ENCODE measurements at places on chromosomes 3 and 15. TPM values are rescaled to one million over a fixed set of nuclear protein-coding genes. Genes with fewer than 3 reads are reported as not detected.

DNA sequence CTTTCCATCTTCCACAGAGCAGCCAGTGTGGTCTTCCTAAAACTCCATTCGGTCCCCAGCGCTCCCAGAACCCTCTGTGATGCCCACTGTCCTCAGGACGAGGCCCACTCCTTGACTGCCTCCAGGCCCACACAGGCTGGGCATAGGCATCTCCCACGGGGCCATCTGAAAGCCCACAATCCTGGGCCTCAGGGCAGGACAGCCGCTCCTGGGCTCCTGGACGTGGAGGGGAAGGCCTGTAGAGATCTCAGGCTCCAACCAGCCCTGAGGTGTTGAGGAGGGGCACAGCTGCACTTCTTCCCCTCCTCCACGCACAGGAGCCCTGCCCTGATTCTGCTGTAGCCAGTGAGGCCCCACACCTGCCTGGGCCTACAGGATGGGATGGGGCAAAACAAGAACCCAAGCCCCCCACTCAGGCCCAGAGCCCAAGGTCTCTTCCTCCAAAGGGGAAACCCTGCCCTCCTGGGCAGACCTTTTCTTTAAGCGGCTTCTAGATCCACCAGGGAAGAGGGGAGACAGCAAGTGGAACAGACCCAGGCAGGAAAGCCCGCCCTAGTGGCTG lies 25.9 kb downstream of the SHISA5 start:
- H3K4me1 ChIP-seq, result peaks cover 7% of the 10 kb centered on the region
- H3K27me3 ChIP-seq, result no peaks in the 10 kb centered on the region
- DNase-seq, result no peak
- H3K27ac ChIP-seq, result no peak overlapping the region

DNA sequence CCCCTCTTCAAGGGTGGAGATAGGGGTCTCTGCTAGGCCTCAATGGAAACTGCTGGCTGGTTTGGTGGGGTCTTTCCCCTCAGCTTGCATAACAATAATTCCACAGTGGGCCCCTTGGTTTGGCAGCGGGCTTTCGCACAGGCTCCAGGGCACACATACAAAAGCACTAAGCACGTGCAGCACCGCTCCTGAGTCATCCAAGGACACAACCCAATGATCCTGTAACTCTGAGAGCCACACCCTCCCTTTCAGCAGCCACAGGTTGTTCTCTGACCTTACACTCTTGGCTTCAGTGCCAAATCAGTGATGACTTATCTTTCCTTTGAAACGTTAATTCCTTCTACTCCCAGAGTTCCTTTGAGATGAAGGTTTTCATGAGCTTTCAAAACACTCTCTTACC lies 41.7 kb downstream of the DAPK2 start:
- DNase-seq, result no peak
- no peak overlapping the region for H3K27ac ChIP-seq

DNA sequence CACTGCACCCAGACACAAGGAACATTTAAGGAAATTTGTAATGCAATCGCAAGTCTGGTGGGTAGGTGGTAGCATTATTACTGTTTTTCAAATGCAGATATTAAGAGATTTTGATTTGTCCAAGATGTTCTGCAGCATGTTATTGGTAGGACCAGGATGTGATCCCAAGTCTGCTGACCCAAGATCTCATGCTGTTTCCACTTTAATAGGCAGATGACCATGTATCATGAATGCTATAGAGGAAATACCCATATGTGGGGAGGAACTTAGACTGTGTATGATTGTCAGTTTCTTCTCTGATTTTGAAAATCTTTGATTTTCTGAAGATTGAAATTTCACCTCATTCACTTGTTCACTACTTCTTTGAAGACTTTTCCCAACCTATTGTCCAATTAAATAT lies 28.7 kb downstream of the ATP6V1A start:
- H3K36me3 ChIP-seq, result no peaks in the 10 kb centered on the region
- no peak for DNase-seq
- H3K4me1 ChIP-seq, result no peaks in the 10 kb centered on the region
- no peaks in the 10 kb centered on the region for H3K27me3 ChIP-seq
- no peak overlapping the region for H3K4me3 ChIP-seq

DNA sequence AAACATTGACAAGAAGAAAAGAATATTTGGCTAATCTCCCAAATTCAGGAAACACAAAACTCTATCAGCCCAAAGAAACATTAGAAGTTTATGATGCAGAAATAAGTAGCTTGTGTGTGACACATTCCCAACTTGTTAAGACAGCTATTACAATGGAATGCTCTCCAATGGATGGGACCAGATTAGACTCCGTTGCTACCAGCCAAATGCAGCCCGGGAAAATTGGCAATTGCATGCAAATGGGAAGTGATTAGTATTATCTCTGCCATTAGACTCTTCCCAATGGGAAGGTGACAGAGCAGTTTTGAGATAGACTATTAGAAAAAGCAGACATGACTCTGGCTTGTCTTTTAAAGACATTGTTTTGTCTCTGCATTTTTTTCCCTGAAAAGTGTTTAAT lies 37.4 kb upstream of the KCNMB2 start:
- no peak for DNase-seq
- no peak overlapping the region for H3K27ac ChIP-seq
- no peaks in the 10 kb centered on the region for H3K4me1 ChIP-seq
- H3K4me3 ChIP-seq, result no peak overlapping the region
- H3K27me3 ChIP-seq, result no peaks in the 10 kb centered on the region

DNA sequence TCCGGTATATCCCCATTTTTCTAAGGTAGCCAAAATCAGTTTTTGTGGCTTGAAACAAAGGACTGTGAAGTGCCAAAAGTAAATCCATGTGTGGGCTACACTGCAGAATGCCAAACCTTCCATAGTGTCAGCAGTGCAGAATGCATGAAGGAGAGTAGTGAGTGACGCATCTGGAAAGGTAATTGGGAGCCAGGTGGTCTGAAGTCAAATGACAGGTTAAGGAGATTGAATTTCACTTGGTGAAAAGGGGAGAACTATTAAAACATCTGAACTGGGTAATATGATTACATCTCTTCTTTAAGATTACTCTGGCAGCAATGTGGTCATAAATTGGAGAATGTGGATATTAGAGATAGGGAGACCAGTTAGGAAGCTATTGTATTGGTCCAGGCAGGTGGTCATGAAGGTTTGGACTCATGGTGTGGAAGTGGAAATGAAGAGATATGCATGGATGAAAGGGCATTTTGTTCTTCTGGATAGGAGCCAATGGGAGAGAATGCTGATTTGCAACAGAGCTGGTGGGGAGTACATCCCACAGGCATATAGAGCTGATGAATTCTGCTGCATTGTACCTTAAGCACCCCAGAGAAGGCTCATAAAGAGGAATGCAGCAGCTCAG lies 118.2 kb downstream of the ECT2 start:
- no peak for DNase-seq
- peaks cover 6% of the 10 kb centered on the region for H3K4me1 ChIP-seq
- no peaks in the 10 kb centered on the region for H3K27me3 ChIP-seq
- no peaks in the 10 kb centered on the region for H3K36me3 ChIP-seq

DNA sequence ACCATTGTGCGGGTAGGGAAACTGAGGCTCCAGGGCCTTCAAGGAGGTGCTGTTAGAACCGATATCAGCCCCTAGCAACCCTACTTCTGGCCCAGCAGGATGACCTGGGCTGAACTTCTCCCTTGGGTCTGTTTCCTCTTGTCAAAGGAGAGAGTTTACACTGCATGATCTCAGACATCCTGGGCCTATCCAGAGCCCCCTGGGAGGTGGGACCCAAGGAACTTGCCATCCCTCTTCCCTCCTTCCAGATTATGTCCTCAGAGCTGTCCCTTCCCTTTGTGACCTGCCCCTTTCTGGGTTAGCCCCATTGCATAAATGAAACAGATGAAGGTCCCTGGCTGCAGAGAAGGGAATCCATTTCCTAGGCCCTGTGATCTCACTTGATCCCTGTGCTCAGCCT lies 12.3 kb upstream of the DNAH1 start:
- H3K27me3 ChIP-seq, result no peaks in the 10 kb centered on the region
- no peak overlapping the region for H3K4me3 ChIP-seq
- no peak for DNase-seq
- H3K36me3 ChIP-seq, result peaks cover 3% of the 10 kb centered on the region
- no peak overlapping the region for H3K27ac ChIP-seq
- peaks cover 29% of the 10 kb centered on the region for H3K4me1 ChIP-seq

- no peak overlapping the region for H3K27ac ChIP-seq
- H3K4me3 ChIP-seq, result no peak overlapping the region
- peaks cover 2% of the 10 kb centered on the region for H3K36me3 ChIP-seq
These were observed 12.4 kb downstream of the NDUFB4 start for GRCh38 chr3:120608506-120608905.

GRCh38 chr3:142057331-142057725 lies 92.0 kb downstream of the TFDP2 start:
- no peaks in the 10 kb centered on the region for H3K36me3 ChIP-seq
- H3K27me3 ChIP-seq, result no peaks in the 10 kb centered on the region
- H3K4me3 ChIP-seq, result no peak overlapping the region
- peak overlapping the region; percentile 38 for H3K27ac ChIP-seq
- peaks cover 9% of the 10 kb centered on the region for H3K4me1 ChIP-seq

DNA sequence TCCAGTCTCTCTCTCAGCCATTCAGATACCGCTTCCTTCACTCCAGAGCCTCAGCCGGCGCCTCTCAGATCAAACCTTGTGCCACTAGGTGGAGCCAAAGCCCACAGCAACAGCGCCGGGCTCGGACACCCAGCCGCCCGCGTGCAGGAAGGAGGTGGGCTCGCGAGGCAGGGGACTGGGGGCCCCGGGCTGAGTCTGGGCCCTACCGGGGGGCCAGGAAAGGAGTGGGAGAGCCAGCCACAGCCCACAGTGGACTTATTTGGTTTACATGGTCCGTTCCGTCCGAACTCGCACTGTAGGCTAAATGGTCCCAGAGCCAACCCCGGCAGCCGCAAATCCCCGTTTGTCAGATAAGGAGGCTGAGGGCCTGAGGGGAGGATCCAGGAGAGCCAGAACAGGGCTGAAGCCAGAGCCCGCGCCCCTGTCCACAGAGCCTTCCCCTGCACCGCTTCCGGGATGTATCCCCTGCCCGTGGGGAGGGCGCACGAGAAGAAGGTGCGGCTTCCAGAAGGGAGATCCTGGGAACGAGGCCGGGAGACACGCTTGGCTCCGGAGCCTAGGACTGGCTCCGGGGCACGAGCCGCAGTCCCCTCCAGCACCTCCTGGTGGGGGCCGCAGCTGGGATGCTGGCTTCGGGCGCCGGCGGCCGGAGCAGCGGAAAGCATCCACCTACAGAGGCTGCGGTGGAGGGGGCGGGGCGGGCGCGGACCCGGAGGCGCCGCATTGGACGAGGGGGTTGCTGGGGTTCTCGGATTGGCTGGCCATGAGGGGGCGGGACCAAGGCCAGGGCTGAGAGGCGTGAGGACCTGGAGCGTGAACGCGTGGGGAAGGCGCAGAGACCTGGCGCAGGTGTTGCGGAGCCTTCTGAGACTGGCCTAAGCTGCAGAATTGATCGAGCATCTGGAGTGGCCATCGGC lies 6.5 kb upstream of the CYP11A1 start:
- DNase-seq, result peak; percentile 93
- peaks cover 36% of the 10 kb centered on the region for H3K27me3 ChIP-seq
- peaks cover 15% of the 10 kb centered on the region for H3K4me1 ChIP-seq
- H3K27ac ChIP-seq, result no peak overlapping the region
- no peaks in the 10 kb centered on the region for H3K36me3 ChIP-seq
- H3K4me3 ChIP-seq, result peak overlapping the region; percentile 47

- DNase-seq, result no peak
- H3K27ac ChIP-seq, result no peak overlapping the region
- H3K27me3 ChIP-seq, result no peaks in the 10 kb centered on the region
These were observed 51.6 kb downstream of the SLC7A14 start for GRCh38 chr3:170534227-170534626.

- peaks cover 9% of the 10 kb centered on the region for H3K4me1 ChIP-seq
- H3K27me3 ChIP-seq, result no peaks in the 10 kb centered on the region
- no peak for DNase-seq
- no peak overlapping the region for H3K27ac ChIP-seq
- no peaks in the 10 kb centered on the region for H3K36me3 ChIP-seq
These were observed 82.0 kb upstream of the LMOD3 start for GRCh38 chr3:69204315-69204957.

GRCh38 chr3:150329408-150329807 lies 78.7 kb upstream of the TSC22D2 start:
- no peaks in the 10 kb centered on the region for H3K4me1 ChIP-seq
- H3K4me3 ChIP-seq, result no peak overlapping the region
- no peak overlapping the region for H3K27ac ChIP-seq
- no peaks in the 10 kb centered on the region for H3K36me3 ChIP-seq

- no peak overlapping the region for H3K27ac ChIP-seq
- DNase-seq, result no peak
- no peak overlapping the region for H3K4me3 ChIP-seq
These were observed 4.3 kb upstream of the EIF3J start for GRCh38 chr15:44532689-44533088.

GRCh38 chr3:74883690-74884089 lies 269.2 kb upstream of the CNTN3 start:
- no peak overlapping the region for H3K27ac ChIP-seq
- H3K36me3 ChIP-seq, result no peaks in the 10 kb centered on the region
- DNase-seq, result no peak
- no peaks in the 10 kb centered on the region for H3K4me1 ChIP-seq
- H3K4me3 ChIP-seq, result no peak overlapping the region

DNA sequence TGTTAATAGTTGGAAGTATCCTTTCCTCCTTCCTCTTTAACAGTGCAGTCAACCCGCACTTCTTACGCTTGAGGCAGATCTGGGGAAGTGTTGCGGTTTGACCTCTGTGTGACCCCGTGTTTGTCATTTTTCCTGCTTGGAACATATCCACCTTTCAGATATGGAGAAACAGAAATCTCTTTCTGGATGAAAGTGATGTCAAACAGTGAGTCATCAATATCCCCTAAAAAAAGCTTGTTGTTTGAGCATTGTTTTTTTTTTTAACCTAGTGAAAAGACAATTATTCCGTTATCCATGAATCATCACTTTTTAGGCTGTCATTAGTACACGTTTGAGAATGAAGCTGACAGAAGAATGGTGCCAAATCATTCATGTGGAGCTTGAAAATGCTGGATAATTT lies 293.7 kb downstream of the ARPP21 start:
- no peaks in the 10 kb centered on the region for H3K36me3 ChIP-seq
- H3K4me3 ChIP-seq, result no peak overlapping the region
- peak; percentile 33 for DNase-seq
- H3K4me1 ChIP-seq, result peaks cover 2% of the 10 kb centered on the region
- no peak overlapping the region for H3K27ac ChIP-seq
- no peaks in the 10 kb centered on the region for H3K27me3 ChIP-seq

DNA sequence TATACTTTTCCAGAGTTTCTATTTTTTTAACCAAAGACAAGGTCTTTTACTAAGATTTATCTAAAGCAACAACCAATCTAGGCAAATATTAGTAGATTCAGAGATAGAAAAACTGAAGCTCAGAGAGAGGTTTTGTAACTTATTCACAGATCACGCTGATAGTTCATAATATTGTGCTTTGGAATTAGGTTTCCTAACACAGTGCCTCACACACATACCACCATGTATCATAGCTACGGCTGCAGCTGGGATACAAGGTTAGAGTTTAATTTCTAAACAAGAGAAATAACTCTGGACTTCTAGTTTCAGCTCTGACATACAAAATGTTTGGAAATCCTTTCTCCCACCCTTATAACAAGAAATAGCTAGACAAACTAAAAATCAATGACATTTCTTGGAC lies 565.7 kb downstream of the PYDC2 start:
- H3K27me3 ChIP-seq, result no peaks in the 10 kb centered on the region
- no peak for DNase-seq
- H3K36me3 ChIP-seq, result no peaks in the 10 kb centered on the region
- H3K4me3 ChIP-seq, result no peak overlapping the region
- H3K27ac ChIP-seq, result no peak overlapping the region
- H3K4me1 ChIP-seq, result no peaks in the 10 kb centered on the region

Gene GTF2A2
- total RNA-seq, result 79.1 TPM

Gene TMEM108
- total RNA-seq, result 6.3 TPM

Gene KIF15
- 9.6 TPM for total RNA-seq

Gene C3orf85
- not detected for total RNA-seq

Gene GABRB3
- total RNA-seq, result 2.3 TPM

Gene CHST2
- total RNA-seq, result 4.1 TPM

Gene RNF111
- 12.4 TPM for total RNA-seq

Gene OR5K2
- total RNA-seq, result not detected

Gene STRIT1
- total RNA-seq, result 15.3 TPM

Gene COL6A5
- total RNA-seq, result 0.09 TPM
